ENCODE measurements at places on chromosomes 7 and 10. TPM values are rescaled to one million over a fixed set of nuclear protein-coding genes. Genes with fewer than 3 reads are reported as not detected.

Gene SLC26A4
- total RNA-seq = 3.9 TPM

Gene ELOVL3
- not detected for total RNA-seq

Gene NKX1-2
- not detected for total RNA-seq

Gene CLRN3
- not detected for total RNA-seq

- H3K27ac ChIP-seq = no peak overlapping the region
- H3K4me1 ChIP-seq = no peaks in the 10 kb centered on the region
- DNase-seq = no peak
- H3K36me3 ChIP-seq = no peaks in the 10 kb centered on the region
- no peak overlapping the region for H3K4me3 ChIP-seq
Measured at GRCh38 chr7:29864656-29865055, 58.3 kb downstream of the WIPF3 start.

GRCh38 chr7:64433590-64433989, 119.8 kb downstream of the ZNF736 start:
- no peak overlapping the region for H3K27ac ChIP-seq
- no peaks in the 10 kb centered on the region for H3K36me3 ChIP-seq
- H3K4me3 ChIP-seq = no peak overlapping the region
- DNase-seq = no peak
- no peaks in the 10 kb centered on the region for H3K27me3 ChIP-seq

- no peaks in the 10 kb centered on the region for H3K36me3 ChIP-seq
- H3K4me1 ChIP-seq = peaks cover 27% of the 10 kb centered on the region
- DNase-seq = no peak
- H3K27ac ChIP-seq = no peak overlapping the region
- H3K4me3 ChIP-seq = no peak overlapping the region
Measured at GRCh38 chr10:29643771-29644501, 9.2 kb upstream of the SVIL start.

DNA sequence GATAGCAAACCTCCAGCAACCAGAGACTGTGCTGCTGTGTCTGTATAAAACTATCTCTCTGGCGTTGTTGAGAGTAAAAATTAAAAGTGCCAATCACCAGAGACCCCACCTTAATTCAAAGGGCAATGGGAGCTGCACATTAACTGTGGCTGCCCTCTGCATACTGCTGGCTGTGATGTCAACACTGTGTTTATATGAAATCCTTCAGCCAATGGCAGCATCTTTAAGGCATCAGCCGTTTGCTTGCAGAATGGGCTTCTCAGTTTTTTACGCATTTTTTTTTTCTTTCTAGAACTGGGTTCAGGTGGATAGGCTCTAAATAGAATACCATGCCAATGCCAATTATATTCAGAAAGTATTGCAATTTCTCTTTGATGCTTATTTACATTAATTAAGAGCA, 47.7 kb downstream of the CHN2 start:
- no peak for DNase-seq
- peaks cover 17% of the 10 kb centered on the region for H3K4me1 ChIP-seq
- H3K36me3 ChIP-seq = no peaks in the 10 kb centered on the region
- H3K4me3 ChIP-seq = no peak overlapping the region
- H3K27me3 ChIP-seq = peaks cover 33% of the 10 kb centered on the region
- H3K27ac ChIP-seq = no peak overlapping the region

All from activated T-helper 2 cell treated with anti-CD3 and anti-CD28 coated beads, Interferon-gamma antibody, Interleukin-2, Interleukin-4, amounts not matched to agents 10 μg/mL and 5 μg/mL and 100 μg/mL, durations not matched to agents 14 hours and 24 hours and 36 hours (primary cell).